ENCODE measurements at places on chromosomes 4 and X. TPM values are rescaled to one million over a fixed set of nuclear protein-coding genes. Genes with fewer than 3 reads are reported as not detected.

GRCh38 chr4:13445841-13446790 lies 38.0 kb downstream of the RAB28 start:
- no peak for DNase-seq

- no peak for DNase-seq
These were observed 311.3 kb upstream of the HS3ST1 start for GRCh38 chr4:11739992-11740391.

DNA sequence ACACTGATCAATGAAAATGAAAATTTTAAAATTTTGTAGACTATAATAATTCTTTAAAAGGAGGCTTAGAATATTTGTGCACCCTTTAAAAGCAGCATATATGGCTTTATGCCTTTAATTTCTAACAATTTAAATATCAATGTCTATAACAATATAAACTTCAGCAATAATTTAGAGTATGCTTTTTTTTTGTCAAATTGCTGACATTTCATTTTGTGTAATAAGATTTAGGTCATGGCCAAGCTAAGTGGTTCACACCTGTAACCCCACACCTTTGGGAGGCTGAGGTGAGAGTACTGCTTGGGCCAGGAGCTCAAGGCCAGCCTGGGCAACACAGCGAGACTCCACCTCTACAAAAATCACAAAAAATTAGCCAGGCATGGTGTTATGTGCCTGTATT lies 86.2 kb downstream of the PDGFC start:
- DNase-seq, result no peak

GRCh38 chr4:166140951-166141350 lies 267.9 kb downstream of the TLL1 start:
- no peak for DNase-seq

DNA sequence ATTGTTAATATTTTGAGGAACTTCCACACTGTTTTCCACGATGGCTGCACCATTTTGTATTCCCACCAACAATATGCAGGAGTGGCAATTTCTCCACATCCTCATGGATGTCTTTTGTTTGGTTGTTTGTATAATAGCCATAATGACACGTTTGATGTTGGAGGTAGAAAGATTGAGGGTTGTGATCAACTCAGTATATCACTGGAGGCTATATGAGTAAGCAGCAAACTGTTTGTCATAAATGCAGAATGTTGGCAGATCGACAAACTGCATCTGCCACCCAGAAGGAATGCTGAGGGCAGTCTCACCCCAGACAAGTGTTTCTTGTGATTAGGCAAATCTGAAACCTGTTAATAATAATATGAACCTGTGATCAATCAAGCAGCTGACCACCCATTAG lies 243.9 kb upstream of the WDFY3 start:
- DNase-seq, result no peak

DNA sequence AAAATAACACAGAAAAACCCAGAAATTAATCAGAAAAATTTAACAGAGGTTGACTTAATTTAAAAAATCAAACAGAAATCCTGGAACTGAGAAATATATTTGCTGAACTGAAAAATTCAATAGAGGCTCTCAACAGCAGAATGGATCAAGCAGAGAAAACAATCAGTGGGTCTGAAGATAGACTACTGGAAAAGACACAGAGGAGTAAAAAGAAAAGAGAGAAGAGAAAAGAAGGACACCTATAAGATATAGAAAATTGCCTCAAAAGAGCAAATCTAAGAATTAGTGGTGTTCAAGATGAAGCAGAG lies 55.1 kb downstream of the HAUS3 start:
- no peak for DNase-seq

THAP9 gene
- 7.3 TPM for total RNA-seq

ABCB7 gene
- total RNA-seq, result 92.8 TPM

ATP1B4 gene
- not detected for total RNA-seq

- DNase-seq, result no peak
These were observed 114.0 kb downstream of the BMPR1B start for GRCh38 chr4:94871644-94872305.

IL9R gene
- 0.79 TPM for total RNA-seq

DNA sequence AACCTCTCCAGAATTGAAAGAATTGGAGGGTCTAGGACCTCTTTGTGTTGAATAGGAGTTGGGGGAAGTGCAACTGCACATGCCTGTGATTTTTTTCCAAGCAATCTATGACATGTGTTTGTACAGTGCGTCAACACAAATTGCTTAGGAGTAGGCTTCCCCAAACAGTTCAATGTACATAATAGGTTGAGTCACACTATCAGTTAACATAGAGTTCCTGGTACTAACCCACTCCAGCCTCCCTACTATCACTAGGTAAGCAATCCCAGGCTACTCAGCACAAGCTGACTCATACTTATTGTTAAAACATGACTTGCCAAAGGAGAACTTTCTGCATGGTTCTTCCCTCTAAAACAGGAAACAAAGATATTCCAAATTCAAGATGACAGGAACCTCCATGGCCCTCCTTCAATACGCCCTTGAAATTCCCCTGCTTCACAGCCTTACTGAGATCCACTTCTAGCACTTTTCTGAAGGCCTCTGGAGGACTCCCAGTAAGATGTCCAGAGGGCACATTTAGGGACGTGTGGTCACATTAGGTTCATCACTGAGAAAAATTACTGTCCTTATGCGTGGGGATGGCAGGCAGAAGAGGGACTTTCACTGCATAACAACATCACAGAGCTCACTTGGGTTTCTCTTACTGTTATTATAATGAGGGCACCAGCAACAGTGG lies 8.4 kb upstream of the VSIG1 start:
- no peak for DNase-seq

Measured in transverse colon (tissue), 4 donors.